ENCODE measurements at places on chromosomes 13 and 19. TPM values are rescaled to one million over a fixed set of nuclear protein-coding genes. Genes with fewer than 3 reads are reported as not detected.

NPAS1 gene
- 0.36 TPM for total RNA-seq

C19orf81 gene
- total RNA-seq = 2.1 TPM

MAST1 gene
- 65.7 TPM for total RNA-seq

DNA sequence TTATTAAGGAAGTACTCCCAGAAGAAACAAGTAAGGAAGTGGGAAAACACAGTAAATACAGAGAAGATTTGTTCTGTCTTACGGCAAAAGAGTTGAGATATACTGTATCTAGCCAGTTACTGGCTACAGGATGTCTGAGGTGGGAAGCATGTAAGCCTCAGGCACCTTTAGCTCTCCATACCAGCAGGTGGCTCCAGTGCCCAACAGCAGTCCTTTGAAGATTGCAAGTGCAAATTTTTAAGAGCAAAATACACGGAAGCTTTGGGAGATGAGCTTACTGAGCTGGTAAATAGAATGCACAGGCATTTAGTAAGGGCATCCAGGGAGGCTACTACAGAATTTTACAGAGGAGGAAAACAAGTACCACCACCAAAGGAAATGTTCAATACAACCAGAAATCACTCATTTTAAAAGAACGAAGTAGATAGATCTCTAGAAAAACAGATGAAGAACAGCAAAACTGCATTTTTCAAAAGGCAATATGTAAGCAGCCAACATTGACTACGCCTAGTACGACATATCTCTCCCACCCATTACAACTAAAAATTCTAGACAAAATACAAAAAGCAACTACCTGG, 57.9 kb upstream of the VSTM2B start:
- no peak for DNase-seq

DNA sequence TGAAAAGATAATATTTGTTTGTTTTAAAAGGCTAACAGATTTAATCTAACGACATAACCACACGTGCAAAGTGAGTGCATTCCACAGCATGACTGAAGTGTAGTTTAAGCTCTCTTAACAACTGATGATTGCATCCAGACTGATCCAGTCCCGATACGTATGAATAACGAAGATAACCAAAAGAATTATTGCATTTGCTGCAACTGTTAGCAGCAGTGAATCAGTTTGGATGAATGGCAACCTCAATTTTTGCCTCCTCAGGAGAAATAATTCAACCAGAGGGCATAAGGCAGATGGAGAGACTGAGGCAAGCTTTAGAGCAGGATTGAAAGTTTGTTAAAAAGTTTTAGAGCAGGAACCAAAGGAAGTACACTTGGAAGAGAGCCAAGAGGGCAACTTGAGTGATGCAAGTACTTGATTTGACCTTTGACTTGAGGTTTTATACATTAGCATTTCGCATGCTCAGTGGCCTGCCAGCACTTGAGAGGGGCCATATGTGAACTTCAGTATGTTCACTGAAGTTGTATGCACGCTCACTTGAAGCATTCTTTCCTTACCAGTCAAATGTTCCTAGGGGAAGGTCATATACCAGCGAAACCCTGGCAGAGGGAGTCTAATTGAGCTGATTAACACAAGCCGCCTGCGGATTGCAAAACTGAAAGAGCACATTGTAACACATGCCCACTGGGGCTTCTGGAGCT, 835.0 kb upstream of the PCDH20 start:
- DNase-seq = no peak

- DNase-seq = no peak
Measured at GRCh38 chr13:84431646-84432045, 549.4 kb upstream of the SLITRK1 start.

- DNase-seq = peak; percentile 13
Measured at GRCh38 chr13:113759525-113760137, 605 bp downstream of the TMEM255B start.

DNA sequence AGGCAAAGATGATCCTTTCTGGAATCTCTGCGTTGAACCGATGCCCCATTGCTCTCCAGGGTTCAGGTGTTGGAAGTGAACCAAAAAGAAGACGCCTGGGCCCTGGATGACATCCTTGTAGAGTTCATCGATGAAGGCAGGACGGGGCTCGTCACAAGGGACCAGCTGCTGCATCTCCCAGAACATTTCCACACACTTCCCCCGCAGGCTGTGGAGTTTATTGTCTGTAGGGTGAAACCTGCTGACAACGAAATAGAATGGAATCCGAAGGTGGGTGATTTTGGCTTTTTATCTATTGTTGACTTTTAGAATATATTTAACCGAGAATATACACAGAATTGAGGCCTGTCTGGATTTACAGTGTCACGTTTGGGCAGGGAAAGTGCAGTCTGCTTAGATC, 58.4 kb downstream of the SLC7A9 start:
- DNase-seq = no peak

DNA sequence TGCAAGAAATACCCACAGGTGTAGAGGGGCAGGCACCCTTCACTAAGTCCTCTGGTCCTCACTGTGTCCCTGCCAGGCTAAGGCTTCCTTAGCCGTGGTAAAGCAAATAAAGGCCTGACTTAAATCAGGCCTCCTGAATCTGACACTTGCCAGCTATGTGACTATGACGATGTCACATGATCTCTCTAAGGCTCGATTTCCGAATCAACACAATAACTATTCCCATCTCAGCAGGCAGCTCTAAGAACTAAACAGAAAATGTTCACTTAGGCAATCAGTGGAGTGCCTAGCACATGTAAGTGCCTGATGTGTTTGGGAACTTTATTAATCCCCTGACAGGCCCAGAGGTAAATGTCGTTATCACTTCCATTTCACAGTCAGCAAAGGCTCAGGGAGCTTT, 2.0 kb downstream of the ZNF550 start:
- no peak for DNase-seq

- DNase-seq = peak; percentile 67
Measured at GRCh38 chr13:34654647-34655046, 287.4 kb upstream of the NBEA start.

- DNase-seq = peak; percentile 56
Measured at GRCh38 chr19:15443838-15444237, 5.9 kb downstream of the WIZ start.

DNA sequence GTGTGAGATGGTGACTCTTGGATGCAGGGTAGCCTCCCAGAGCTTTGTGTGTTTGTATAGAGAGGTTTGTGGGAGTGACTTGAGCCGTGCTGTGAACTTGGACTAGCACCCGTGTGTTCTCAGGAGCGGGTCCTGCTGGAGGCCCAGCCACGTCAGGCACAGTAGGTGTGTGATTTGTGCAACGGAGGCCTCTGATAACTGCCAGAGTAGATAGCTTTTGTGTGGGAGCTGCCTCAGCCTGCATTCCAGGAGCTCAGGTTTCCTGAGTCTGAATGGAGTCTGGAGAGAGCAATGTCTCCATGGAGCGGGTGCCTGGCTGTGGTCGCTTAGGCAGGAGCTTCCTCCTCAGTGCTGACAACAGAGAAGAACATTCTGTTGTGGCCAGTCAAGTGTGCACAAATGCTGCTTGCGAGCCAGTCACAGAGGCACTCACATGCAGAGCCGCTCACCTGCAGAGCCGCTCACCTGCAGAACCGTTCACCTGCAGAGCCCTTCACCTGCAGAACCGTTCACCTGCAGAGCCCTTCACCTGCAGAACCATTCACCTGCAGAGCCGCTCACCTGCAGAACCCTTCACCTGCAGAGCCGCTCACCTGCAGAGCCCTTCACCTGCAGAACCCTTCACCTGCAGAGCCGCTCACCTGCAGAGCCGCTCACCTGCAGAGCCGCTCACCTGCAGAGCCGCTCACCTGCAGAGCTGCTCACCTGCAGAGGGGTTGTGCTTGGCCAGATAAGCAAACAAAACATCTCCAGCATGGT, 32.6 kb downstream of the TFDP1 start:
- peak; percentile 63 for DNase-seq

Data from cerebellum (tissue), 4 donors.